Progenitor cell of endocrine pancreas (in vitro differentiated cells): ENCODE measurements at places on chromosomes 5 and 9.

- no peak for DNase-seq
Observed at GRCh38 chr9:16417749-16418148, 452.7 kb downstream of the BNC2 start.

DNA sequence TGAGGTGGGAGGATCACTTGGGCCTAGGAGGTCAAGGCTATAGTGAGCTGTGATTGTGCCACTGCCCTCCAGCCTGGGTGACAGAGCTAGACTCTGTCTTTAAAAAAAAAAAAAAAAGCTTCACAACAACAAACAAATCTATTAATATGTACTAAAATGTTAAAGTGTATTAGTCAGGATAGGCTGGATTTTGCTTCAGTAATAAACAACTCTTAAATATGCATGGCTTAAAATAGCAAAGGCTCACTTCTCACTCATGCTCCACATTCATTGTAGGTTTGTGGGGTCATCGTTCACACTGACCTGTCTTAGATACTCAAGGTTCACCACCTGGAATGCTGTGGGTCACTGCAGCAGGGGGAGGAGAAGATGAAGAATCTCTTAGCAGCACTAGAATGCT is 33.8 kb upstream of the COL15A1 start:
- no peak for DNase-seq

DNA sequence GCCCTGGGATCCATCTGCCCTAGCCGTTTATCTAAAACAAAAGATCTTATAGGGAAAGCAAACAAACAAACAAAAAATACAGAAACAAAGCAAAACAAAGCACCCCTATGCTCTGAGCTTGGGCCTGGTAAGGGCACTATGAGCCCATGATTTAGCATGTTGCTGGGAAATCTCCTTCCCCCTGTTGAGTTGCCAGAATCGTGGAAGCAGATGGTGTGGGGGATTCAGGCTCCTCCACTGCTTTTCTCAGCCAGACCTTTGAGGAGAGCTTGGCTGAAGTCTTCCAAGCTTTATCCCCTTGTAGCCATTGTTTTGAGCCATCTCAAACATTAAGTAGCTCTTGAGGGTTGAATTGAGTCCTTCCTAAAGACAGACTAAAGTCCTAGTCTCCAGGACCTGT is 29.9 kb downstream of the TMC1 start:
- no peak for DNase-seq

GRCh38 chr5:12647613-12648012 is 743.4 kb upstream of the CTNND2 start:
- no peak for DNase-seq

DNA sequence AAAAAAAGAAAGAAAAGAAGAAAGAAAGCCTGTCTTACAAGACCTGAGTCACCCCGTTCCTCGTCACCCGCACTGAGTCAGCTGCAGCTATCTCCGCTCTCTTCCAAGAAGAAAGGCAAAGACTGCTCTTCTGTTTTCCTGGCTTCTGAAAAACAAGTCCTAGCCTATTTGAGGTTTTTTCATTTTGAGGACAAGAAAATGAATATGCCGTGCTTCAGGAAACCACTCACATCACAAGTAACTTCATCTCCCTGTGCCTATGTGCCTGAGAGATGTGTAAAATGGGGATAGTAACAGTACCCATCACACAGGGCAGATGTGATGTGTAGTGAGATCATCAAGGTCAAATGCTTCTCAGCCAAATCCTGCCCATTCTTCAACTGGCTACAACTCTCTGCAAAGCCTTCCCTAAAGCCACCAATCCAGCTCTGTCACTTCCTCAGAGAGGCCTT is 78.4 kb downstream of the GLDC start:
- no peak for DNase-seq

GRCh38 chr5:117246424-117246823 is 671.8 kb upstream of the SEMA6A start:
- DNase-seq: no peak

- DNase-seq: no peak
Observed at GRCh38 chr9:84238652-84239051, 101.9 kb downstream of the SLC28A3 start.

DNA sequence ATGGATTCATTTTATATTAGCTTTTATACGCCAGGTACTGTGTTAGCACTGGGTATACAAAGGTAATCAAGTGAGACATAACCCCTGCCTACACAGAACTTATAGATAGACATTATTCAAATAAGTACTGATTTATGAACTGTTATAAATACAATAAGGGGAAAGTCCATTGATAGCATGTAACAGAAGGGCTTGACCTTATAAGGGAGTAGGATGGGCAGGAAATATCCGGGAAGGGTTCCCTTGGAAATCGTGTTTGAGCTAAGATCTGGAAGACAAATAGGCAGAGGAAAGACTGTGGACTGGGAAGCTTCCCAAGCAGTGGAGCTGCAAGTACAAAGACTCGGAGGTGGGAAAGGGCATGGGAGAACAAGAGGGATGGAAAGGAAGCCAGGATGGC is 111.5 kb downstream of the WDR41 start:
- DNase-seq: no peak

DNA sequence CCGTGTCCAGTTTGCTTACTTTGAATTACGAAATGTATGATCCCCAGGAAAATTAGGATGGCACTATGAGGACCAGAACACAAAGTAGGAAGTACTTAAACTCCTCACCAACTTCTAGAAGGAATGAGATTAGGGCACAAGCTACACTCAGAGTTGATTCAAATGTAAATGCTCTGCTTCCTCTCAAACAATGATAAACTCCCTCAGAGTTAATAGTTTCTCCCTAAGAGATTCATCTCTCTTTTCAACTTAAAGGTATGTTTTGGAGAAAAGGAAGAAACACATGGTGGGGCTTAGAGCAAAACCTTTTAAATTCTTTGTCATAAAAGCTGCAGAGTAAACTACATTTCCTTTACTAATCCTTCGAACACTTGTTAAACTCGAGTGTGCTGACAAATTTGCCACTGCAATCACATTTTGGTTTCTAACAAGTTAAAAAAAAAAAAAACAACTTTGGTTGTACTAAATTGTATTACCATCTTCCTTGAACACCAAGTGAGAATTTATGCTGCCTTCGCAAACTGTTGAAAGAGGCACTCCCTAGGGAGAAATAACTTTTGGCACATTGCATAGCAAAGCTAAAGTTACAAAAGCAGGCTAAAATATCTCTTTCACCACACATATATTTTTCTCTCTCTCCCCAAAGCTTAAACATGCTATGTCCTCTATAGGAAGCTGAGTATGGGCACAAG is 66.6 kb downstream of the DENND1A start:
- no peak for DNase-seq
